ENCODE measurements at places on chromosomes 7 and 10. TPM values are rescaled to one million over a fixed set of nuclear protein-coding genes. Genes with fewer than 3 reads are reported as not detected.

Gene MRPS16
- polyA plus RNA-seq = 79.2 TPM

Gene ACTL6B
- not detected for polyA plus RNA-seq

Gene GRID2IP
- 0.01 TPM for polyA plus RNA-seq

Gene JMJD1C
- 24.9 TPM for polyA plus RNA-seq

Gene LRRN3
- polyA plus RNA-seq = not detected

Gene HMX3
- not detected for polyA plus RNA-seq

GRCh38 chr10:49571388-49571787 lies 32.5 kb upstream of the ERCC6 start:
- DNase-seq = no peak

DNA sequence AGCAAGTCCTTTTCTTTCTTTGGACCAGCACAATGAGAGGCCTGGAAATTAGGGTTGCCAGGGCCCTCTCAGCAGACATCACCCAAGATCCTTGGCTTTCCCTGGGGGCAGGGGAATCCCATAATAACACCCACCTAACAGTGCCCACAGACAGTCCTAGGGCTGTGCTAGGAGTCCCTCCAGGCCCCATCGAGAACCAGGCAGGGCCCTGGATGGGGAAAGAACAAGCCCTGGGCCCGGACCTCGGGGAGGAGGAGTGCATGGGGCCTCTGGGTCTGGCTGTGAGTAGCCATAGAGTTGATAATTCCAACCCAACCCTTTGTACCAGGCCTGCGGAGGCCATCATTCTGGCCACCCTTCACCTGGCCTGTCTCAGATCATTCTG lies 201.2 kb upstream of the ZMIZ1 start:
- DNase-seq = no peak

DNA sequence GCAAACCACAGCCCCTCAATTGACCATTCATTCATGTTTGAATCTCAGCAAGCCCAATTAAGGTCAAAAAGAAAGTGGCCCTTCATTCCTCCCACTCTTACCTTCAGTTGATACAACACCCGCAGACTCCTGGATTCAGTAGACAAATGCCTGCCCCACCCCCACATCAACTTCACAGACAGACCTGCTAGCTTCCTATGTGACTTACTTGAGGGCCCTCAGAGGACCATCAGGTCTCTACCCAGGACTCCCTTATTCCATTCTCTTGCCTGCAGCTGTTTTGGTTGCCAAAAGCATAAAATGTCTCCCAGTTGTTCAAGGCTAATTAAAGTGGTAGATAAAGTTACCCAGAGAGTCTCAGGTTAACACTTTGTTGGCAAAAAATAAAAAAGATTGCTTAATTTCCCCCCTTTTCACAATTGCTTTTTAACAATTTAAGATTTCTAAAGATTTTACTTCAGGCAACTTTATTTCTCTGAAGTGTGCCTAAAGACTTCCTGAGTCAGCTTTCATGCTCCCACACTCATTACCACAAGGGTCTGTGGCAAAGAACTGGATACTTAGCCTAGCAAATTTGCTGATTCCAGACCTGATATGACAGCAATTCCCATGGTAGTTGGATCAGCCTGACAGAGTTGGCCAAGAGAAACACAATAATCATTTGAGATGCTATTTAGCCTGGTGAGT lies 3.3 kb upstream of the MTERF1 start:
- no peak for DNase-seq

DNA sequence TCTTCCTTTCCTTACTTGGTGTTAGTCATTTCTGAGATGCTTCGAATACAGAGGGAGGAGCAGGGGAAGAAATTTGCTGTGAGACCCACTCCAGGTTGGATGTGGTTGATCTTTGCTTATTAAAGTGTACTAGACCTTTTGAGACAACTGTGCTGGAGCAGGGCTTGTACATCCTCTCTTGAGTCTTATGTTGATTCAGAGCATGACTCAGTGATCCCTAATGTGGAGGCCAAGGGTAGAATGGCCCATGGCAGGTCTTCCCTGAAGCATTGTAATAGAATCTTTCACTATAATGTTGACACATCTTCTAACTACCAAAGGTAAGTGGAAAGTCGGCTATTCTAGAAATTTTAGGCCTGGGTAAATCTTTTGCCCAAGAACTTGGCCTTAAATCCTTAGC lies 17.0 kb upstream of the SFR1 start:
- DNase-seq = no peak

- no peak for DNase-seq
Measured at GRCh38 chr10:13528123-13528874, 515 bp downstream of the BEND7 start.

DNA sequence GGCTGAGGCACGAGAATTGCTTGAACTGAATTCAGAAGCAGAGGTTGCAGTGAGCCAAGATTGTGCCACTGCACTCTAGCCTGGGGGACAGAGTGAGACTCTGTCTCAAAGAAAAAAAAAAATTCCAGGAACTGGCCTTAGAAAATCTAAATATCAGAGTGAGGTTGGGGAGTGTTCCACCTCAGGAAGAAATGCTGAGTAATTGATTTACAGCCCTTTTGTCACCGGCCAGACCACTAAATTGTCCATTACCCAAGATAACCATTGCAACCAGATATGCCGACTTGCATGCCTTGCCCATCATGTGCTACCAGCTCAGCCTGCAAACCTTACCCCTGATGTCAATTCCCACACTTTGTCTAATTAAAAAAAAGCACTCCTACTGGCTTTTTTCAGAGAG lies 42.4 kb downstream of the CRCP start:
- DNase-seq = no peak

GRCh38 chr10:99775850-99776249 lies 6.6 kb upstream of the ABCC2 start:
- DNase-seq = peak; percentile 59

DNA sequence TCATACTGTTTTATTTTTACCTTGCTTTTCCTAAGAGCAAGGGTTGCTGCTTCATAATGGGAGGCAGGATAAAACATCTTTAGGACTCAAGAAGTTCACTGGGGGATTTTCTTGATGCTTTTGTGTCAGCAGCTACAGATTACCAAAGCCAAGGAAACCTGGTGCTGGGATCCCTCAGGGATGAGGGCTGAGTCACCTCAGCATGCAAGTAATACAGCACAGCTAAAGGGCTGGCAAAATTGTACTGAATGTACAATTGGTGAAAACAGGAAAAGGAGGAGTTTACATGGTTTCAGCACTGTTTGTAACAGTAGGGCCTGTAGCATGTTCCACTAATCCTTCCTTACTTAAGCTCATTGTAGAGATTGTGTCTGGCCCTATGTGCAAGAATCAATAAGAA lies 1056.8 kb downstream of the SORCS1 start:
- DNase-seq = no peak

DNA sequence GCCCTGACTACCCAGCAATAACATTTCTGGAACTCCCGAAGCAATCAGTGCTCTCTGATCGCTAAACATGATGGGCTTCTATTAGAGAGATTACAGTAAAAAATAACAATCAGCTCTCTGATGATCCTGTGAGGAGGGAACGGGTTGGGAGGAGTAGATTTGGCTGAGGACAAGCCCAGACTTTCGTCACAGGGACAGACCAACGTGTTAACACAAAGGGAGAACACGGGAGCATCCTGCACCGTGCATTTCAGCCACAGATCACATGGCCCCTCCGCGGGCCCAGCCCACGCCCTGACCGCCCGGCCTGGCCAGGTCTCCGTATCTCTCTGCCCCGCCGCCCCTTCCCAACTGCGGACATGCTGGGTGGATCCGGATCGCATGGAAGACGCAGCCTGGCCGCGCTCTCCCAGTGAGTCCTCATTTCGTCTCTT lies 95.0 kb upstream of the AGBL3 start:
- DNase-seq = peak; percentile 66

- DNase-seq = no peak
Measured at GRCh38 chr7:35705932-35706461, 11.1 kb upstream of the HERPUD2 start.

- DNase-seq = no peak
Measured at GRCh38 chr10:99761365-99761764, 21.1 kb upstream of the ABCC2 start.

DNA sequence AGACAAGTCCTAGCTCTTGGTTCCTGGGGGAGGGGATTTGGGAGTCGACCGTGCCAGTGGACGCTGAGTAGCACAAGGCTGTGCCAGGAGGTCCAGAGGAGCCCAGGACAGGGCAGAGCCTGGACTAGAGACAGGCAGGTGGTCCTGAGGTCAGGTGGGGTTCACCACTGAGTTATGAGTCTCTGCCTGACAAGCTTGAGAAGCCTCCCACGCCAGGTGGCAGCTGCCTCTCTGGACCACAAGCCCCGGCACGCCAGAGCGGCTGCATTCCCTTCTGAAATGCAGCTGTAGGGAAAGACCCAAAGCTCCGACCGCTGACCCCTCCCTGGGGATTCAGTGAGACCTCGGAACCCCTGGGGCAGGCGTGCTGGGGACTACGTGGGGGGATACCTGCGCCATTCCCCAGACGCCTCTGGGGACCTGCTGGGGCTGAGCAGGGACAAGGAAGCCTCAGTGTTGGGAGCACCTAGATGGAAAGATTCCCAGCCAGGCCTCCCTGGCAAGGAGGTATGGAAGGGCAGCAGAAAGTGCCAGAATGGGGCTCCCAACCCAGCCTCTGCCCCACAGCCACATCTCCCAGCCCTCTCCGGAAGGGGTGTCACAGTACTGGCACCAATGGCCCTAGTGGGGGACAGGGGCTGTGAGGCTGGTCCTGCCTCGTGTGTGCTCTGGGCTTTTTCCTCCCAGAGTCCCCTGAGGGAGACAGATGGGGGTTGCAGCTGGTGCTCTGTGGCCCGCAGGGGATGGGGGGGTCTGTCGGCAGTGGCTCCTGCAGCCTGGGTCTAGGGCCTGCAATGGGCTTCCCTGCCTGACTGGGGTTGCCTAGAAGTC lies 29.0 kb downstream of the PDGFA start:
- no peak for DNase-seq

GRCh38 chr7:19470031-19470430 lies 238.8 kb downstream of the POLR1F start:
- no peak for DNase-seq

DNA sequence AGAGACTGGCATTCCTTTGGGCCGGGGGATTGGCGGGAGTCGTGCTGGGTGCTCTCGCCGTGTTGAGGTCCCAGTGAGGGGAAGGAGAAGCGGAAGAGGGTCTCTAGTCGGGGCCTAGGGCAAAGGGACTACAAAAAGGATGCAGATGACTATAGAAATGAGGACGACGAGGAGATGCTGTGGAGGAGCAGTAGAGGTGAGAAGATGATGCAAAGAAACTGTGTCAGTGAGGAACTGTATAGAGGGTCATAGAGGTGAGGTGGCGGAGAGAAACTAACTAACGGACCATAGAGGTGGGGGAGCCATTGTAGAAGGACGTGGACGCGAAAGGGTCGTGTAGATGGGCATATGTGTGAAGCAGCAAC lies 324 bp downstream of the TWNK start:
- DNase-seq = no peak

DNA sequence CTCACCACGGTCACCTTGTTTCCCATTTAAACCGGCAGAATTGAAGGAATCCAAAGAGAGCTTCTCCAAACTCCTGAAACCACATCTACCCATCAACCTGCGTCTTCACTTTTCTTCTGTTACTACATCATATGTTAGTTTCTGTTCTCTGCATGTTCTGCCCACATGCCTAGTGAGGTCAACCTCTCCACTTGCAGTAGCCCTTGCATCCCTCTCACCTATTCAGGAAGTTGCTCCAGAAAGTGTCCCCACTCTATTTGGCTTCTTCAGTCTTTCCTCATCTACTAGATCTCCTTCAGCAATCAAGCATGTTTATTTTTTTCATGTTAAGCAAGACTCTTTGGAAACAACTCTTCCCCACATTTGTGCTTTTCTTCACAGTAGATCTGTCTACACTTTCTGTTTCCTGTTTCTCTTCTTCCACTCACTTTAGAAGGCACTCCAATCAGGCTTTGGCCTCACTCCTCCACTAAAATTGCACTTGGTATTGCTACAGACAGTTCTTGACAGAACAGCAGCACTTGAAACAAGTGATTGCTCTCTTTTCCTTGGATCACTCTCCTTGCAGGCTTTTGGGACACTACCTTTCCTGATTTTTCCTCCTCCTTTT lies 7.5 kb downstream of the SAMD9L start:
- DNase-seq = no peak

DNA sequence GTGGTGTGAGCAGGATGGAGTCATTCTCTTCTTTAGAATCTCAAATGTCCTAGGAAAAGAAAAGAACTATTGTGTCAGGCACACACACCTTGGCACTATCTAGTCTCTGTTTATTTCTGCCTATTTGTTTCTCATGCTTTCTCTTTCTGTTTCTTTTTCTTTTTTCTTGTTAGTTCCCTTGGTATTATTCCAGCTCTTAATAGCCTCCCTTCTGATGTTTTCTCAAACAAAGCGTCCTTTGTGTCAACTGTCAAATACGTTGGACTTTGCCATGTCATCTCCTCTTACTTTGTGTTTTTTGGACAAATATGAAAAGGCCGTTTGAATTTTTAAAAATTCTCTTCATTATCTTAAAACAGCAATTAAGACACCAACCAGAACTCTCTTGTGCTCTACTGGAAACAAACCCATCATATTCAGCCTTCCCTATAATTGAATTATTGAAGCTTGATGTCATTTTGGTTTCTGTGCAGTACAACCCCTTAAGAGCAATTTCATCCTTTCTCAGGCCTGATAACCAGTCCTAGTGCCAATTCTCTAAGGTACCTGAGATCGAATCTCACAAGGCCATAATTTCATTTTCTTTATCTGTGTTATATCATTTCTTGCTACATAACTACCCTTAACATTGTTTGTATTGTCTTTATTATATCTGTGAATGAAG lies 497.8 kb upstream of the NRP1 start:
- DNase-seq = no peak

DNA sequence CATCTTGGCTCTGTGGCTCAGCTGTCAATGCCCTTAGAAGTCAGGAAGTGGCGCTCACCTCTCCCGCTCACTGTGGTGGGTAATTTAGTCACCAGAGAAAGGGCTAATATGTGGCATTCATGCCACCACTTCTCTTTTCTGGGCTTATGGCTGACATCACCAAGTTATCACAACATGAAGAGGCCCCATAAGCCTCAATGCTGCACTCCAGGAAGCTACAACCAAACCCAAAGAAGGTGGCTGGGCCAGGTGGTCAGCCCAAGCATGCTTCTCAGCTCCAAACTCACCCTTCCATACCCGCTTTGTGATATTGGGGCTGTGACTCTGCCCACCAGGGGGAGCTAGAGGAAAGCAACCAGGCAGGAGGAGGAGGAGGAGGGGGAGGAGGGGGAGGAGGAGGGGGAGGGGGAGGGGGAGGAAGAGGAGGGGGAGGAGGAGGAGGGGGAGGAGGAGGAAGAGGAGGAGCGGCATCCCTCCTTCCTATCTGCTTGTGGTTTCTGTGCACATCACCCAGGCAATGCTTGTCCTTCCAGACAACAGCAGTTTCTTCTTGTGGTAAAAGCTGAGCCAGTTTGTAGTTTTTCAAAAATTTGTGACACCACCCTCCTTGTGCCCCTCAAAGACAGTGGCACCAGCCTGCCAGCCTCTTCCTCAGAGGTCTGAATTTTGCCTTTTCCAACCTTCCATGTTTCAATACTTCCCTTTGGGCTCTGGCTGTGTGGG lies 42.1 kb downstream of the CYP26A1 start:
- DNase-seq = peak; percentile 4

- DNase-seq = no peak
Measured at GRCh38 chr10:98516352-98516751, 69.6 kb upstream of the HPS1 start.

- no peak for DNase-seq
Measured at GRCh38 chr10:16049782-16050181, 189.5 kb upstream of the MINDY3 start.

- DNase-seq = no peak
Measured at GRCh38 chr7:99258501-99258900, 14.1 kb upstream of the MYH16 start.

- no peak for DNase-seq
Measured at GRCh38 chr7:158672975-158673374, 31.6 kb downstream of the NCAPG2 start.

All from keratinocyte (primary cell).